T-helper 22 cell (primary cell): ENCODE measurements at places on chromosomes 6 and 20.

DNA sequence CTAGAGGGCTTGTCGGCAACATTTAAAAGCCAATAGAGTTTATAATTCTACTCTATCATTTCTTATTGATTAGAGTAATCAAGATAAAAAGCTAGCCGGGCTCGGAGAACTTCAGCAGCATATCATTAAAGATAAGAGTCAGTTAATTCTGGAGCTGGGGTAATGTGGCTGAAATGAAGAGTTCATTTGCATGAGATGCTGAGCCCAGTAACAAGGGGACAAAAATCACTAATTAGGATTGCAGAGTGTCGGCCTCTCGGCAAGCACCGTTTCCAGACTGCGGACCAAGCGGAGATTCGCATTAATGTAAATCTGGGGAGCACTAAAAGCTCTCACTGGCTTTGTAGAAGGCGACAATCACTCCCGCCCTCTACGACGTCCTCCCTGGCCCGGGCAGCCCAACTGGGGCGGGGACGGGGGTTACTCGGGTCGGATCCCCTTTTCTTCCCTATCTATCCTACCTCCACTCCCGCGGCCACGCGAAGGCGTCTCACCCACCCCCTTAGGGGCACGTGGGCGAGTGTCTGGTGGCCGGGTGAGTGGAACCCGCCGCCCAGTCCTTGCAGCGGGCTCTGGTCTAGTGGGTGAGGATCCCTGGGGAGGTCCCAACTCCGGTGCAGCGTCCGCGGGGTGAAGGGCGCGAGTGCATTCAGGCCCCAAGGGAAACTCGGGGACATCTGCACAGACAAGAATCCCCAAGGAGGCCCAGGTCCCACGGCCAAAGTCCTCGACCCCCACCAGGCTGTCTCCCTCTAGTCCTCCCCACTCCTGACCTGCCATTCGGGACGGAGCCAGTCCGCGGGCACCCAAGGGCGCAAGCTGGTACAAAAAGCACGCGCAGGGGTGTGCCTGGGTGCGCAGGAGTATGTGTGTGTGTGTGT lies 42.2 kb upstream of the OSTM1 start:
- DNase-seq = no peak

DNA sequence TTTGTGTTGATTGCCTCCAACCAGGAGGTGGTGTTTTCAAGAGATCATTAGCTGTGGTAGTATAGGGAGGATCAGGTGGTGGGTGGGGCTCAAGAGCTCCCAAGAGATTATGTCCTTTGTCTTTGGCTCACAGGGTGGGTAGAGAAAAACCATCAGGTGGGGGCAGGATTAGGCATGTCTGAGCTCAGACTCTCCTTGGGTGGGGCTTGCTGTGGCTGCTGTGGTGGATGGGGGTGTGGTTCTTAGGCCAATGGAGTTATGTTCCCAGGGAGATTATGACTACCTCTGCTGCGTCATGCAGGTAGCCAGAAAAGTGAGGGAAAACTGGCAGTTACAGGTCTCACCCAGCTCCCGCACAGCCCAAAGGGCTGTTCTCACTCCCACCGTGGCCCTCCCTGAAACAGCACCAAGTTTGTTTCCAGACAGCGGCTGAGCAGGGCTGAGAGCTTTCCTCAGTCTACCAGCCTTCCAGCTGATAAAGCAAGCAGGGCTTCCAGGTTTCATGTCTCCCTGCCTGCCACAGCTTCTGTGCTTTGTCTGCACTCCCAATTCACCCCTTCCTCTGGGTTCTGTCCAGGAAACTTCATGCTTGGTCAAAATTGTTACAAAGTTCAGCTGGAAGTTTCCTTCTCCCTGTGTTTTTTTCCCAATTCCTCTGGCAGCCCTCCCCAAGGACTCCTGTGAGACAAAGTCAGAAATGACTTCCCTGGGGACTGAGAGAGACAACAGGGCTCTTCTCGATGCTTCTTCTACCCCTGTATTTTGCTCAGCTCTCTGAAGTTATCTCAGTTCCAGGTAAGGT lies 481.1 kb upstream of the MAN1A1 start:
- DNase-seq = no peak

GRCh38 chr20:40218971-40219370 lies 470.1 kb downstream of the MAFB start:
- DNase-seq = no peak

- no peak for DNase-seq
These were observed 4.0 kb upstream of the PTPN1 start for GRCh38 chr20:50506270-50506579.

- no peak for DNase-seq
These were observed 60.6 kb downstream of the GPX5 start for GRCh38 chr6:28586324-28586723.

GRCh38 chr6:112296122-112296521 lies 41.8 kb upstream of the LAMA4 start:
- no peak for DNase-seq

- no peak for DNase-seq
These were observed 114.5 kb upstream of the SOX4 start for GRCh38 chr6:21478883-21479539.

DNA sequence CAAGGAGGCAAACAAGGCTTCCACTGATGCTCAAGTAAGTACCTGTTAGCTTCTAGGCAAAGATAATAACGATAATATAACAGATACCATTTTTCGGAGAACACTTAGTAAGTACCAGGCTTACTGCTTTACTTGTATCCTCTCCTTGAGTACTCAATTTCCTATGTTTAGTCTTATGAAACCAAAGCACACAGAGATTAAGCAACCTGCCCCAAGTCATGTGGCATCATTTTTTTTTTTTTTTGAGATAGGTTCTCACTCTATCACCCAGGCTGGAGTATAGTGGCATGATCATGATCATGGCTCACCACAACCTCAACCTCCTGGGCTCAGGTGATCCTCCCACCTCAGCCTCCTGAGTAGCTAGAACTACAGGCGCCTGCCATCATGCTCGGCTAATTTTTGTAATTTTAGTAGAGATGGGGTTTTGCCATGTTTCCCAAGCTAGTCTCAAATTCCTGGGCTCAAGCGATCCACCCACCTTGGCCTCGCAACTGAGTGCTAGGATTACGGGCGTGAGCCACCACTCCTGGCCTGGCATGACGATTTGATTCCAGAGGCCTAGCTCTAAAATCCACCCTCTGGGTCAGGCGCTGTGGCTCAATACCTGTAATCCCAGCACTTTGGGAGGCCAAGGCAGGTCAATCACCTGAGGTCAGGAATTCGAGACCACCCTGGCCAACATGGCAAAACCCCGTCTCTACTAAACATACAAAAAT lies 14.0 kb downstream of the SPAG4 start:
- DNase-seq = no peak
